Stimulated activated CD4-positive, alpha-beta T cell treated with anti-CD3 and anti-CD28 coated beads, Interleukin-15, amount 100 ng/mL, for 1 hour (primary cell): ENCODE measurements at places on chromosomes 2 and 18.

GRCh38 chr2:68225119-68225632 lies 27.2 kb downstream of the PPP3R1 start:
- no peak for DNase-seq

DNA sequence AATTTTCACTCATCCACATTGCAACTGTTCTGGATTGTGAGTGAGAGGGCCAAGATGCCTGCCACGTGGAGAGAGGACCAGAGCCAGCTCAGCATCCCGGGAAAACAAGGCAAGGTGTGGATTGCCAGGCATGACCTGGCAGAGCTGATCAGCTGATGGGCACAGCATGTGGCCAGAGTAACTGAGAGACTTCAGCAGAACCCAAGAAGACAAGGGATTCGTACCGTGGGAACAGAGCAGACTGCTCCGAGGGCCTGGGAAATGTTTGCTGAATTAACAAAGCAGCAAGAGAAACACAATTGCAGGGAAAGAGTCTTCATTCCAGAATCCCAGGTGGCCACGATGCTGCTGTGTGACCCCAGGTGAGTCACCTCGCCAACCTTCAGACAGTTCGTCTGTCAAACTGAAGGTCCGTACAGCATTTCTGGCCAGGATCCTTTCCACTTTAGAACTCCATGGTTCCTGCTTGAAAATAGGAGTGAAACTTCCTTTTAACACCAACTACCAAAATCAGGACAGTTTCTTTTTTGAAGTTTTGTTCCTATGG lies 26.3 kb upstream of the POMC start:
- DNase-seq = no peak

DNA sequence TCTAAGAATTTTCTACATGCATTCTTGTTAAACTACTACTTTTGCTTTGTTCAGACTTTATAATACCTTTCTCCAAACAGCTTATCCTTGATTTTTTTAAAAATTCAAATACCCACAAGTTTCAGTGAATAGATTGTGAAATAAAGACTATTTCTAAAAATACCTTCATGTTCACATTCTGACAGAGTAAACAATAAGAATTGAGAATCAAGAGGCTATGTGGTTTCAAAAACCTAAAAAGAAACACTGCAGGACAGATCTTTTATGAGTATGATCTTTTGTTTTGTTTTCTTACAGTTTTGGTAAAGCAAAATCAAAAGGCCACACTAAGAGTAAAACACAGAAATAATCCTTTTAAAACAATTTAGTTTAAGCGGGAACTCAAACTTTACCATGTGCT lies 21.2 kb downstream of the ALS2 start:
- DNase-seq = no peak

DNA sequence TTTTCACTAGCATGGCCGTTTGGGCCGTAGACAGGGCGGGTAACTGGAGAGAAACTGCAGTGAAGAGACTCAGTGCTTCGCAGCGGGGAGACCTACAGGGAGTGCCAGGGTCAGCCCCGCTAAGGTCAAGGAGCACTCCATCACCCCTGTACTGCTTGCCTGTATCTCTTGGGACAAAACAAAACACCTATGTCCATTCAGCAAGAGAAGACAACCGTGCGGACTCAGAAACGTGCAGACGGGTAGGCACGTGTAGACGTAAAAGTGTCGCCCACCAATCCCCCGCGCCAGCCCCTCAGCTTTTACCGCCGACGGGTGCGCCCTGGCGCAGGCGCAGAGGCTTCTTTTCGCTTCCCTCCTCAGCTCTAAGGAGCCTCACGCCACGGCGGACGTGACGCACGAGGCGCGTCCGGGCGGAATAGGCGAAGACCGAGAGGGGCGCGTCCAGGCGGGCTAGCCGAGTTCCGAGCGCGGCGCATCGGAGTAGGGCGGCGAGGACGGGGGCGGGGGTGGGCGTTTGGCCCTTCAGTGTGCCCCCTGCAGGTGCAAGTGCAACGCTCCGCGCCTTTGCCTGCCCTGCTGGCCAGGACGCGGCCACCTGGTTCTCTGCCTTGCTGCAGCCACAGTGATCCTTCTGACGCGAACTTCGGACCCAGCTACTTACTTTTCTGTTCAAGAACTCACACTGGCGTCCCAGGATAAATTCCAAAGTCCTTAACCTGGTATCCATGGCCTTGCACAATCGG lies 3.3 kb upstream of the SOS1 start:
- peak; percentile 90 for DNase-seq

- DNase-seq = no peak
Observed at GRCh38 chr2:131580187-131580586, 52.5 kb downstream of the CCDC74A start.

DNA sequence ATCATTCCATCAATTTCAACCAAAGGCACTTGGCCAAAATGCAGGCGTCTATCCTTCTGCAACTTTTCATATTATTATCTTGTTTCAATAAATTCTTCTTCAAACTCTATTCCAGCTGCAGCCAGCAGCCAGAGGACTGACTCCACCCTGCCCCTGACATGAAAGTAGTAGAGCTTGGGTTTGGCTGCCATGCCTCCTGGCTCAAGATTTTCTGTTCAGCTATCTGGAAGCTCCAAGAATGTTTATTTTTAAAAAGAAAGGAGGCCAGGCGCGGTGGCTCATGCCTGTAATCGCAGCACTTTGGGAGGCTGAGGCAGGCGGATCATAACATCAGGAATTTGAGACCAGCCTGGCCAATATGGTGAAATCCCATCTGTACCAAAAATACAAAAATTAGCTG lies 4.9 kb downstream of the DNAH7 start:
- no peak for DNase-seq

DNA sequence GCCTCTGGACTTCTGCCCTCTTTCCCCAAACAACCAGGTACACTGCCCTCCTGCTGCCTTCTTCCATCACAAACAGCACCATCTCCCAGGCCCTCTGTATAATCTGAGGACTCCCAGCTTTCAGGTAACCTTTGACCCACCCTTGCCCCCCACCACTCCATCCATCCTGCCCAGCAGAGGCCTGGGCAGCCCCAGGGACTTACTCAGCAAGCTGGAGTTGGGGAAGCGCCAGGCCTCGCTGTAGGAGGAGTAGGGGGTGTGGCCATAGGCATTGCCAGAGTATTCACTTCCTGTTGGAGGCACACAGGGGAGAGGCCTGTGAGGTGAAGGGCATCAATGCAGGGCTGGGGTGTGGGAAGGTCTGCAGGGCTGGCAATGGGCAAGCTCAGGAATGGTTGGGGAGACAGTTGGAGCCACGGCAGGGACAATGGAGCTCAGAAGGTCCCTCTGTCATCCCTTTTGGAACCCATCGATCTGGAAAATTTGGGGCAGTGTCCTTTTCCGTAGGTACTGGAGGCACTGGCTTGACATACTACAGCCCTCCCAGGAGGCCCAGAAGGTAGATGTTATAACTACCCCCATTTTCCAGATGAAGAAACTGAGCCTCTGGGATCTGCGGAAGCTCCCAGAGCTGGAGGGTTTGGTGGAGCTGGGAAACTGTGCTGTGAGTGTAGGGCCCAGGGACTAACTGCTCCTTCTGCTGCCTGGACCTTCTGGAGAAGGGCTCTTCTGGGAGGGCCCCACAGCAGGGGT lies 46.3 kb downstream of the PSD4 start:
- no peak for DNase-seq

GRCh38 chr2:214542295-214542694 lies 131.4 kb downstream of the VWC2L start:
- no peak for DNase-seq

DNA sequence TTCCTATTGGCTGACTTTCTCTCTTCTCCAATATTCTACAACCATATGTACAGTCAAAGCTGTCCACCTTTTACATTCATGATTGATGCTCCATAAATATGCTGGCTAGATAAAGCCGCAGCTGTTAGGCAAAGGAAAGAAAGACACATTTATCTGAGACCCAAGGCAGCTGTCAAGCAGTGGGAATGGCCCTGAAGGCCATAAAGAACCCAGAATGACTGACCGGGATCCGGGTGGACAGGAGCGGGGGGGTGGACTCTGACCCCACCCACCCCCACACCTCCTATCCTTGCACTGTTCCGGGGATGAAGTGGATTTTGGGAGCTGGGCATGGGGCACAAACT lies 116.4 kb downstream of the RTP5 start:
- DNase-seq = no peak

GRCh38 chr2:118705032-118705431 lies 142.4 kb downstream of the EN1 start:
- DNase-seq = no peak

GRCh38 chr2:157722580-157723234 lies 94.0 kb upstream of the ACVR1C start:
- no peak for DNase-seq

DNA sequence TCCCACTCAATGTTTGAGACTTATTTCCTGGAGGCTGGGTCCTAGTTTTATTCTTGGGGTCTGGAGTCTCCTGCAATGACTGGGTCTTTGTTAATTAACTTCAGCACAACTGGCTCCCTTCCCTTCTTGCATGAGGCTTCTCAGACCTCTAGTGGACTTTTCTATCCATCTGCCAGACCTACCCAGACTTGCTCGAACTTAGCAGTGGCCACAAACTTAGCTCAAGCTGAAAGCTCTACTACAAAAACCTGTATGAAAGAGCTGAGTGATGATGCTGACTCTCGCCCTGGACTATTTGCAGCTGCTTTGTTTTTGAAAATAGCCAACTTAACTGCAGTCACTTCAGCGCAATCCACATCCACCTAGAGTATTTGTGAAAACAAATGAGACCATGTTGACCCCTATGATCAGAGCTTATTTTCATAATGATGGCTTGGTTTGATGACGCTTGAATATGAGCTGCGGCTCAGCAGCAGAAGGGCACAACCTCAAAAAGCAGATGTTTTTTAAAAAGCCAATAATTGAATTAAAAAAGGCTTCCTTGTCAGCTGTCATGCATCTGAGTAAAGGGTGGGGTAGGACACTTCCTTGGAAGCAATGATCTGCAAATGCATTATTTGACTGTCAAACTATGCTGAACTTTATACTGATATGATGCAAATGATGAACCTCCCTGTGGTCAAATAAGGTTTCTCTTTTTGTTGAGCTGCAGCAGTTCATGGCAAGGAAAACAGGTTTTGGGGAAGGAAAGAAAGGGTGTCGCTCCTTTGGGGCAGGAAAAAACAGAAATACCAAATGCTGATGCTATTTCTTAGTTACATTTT lies 10.6 kb upstream of the ANXA4 start:
- DNase-seq = no peak

GRCh38 chr2:44848026-44848425 lies 93.5 kb upstream of the SIX3 start:
- DNase-seq = no peak

DNA sequence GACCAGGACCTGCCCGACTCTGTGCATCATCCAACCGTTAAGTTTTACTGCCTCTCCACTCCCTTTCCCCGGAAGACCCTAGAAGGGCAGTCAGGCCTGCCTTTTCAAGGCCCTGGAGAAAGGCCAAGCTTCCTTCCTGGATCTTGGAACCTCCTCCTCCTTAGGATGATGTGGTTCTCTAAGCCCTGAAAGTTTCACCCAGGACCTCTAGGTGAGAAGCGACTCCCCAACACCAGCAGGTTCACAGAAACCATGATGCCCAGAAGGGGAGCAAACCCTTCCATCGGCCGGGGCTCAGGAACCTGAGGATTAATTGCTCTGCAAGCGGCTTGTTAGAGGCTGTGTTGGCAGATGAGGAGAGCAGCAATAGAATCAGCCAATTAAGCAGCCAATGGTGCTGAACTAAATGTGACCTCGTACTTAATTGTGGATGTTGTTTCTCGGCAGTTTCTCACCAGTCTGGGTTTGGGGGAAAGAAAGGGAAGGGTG lies 94.2 kb upstream of the FZD7 start:
- DNase-seq = no peak

DNA sequence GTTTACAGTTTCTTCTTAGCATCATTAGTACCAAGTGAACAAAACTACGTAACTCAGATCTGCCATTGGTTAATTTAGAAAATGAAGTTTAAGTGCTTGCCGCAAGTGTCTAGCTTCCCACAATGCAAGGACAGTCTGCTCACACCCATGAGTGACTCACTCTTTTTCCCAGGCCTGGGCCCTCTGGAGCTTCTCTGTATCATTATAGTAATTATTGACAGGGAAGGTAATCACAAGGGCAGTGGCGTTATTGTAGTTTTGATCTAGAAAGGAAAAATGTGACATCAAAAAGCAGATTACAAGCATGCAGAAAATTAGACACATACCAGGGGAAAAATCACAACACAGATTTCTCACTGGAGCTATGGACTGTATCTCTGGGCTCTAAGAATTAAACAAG lies 38.5 kb downstream of the NPC1 start:
- DNase-seq = no peak
